Activated T-helper 1 cell treated with Interleukin-2 at 50 U/mL for 16 hours (primary cell): ENCODE measurements at places on chromosomes 12 and 14.

GRCh38 chr12:104320627-104321024, 17.1 kb downstream of the EID3 start:
- no peak for DNase-seq

DNA sequence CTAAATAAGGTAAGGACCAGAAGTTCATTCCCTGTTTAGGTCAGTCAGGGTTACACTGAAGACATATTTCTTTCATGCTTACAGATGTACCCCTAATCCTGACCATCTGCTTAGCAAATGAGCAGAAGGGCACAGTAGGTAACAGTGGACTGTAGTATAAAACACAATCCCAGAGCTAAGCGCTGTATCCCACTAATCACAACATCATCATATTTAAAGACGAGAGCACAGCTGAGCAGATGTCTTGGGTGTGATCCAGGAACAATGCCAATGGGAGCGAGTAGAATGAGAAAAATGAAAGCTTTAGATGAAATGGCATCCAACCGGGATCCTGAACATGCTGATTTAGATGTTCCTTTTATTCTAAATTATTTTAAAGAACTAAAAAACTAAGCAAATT, 213.4 kb downstream of the CCER1 start:
- DNase-seq: no peak

GRCh38 chr12:92608151-92609091, 94.4 kb upstream of the PLEKHG7 start:
- DNase-seq: no peak

DNA sequence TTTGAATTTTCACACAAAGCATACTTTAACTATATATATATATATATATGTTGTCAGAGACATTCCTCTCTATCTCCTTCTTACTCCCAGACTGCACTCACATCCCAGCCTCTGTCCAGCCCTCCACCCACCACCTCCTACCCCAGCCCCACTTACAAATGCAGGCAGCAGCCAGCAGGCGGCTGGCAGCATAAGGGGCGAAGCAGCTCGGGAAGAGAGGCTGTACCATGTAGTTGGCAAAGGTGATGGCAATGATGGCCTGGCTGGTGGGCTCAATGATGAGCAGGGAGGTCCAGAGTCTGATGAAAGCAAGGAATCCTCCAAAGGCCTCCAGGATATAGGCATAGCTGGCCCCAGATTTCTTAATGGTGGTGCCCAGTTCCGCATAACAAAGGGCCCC, 2.5 kb downstream of the SLC7A7 start:
- no peak for DNase-seq

DNA sequence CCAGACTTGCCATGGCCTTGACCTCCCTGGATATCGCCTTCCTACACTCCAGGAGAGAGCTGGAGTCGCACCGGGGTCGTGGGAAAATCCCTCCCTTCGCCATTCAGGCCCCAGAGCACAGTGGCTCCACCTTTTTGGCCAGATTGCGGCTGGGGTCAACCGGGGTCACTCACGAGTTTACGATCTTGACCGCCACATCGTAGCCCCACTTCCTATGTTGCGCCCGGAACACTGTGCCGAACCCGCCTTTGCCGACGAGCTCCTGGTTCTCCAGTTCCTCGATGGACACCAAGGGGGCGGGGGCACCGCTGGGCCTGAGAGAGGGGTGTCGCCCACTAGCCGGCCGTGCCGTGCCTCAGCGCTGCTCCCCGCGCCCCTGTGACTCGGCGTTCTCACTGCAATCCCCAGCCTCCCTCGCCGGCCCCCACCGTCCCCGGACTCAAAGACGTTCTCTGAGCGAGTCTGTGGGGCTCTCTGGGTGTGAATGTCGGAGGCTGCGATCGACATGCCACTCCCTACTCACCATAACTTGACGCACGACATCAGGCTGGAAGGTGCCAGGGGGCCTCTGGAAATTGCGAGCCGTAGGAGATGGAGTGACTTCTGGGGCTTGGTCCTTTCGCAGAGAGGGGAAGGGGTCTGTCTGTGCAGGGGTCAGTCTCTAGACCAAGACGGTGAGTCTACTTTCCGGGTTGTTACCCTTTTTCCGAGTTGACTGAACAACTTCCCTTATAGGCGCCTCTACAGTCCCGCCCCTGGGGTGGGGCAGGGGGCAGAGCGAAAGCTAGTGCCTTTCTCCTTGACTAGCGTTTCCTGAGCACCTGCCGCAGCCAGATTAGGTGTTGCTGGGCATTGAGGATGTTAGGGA, at the start of gene RIPK3:
Gene RIPK3 (minus strand): TSS at position 708 of the 868 bp plus-strand sequence. CDS start 165 bp downstream, at position 543.
- peak; percentile 51 for DNase-seq

DNA sequence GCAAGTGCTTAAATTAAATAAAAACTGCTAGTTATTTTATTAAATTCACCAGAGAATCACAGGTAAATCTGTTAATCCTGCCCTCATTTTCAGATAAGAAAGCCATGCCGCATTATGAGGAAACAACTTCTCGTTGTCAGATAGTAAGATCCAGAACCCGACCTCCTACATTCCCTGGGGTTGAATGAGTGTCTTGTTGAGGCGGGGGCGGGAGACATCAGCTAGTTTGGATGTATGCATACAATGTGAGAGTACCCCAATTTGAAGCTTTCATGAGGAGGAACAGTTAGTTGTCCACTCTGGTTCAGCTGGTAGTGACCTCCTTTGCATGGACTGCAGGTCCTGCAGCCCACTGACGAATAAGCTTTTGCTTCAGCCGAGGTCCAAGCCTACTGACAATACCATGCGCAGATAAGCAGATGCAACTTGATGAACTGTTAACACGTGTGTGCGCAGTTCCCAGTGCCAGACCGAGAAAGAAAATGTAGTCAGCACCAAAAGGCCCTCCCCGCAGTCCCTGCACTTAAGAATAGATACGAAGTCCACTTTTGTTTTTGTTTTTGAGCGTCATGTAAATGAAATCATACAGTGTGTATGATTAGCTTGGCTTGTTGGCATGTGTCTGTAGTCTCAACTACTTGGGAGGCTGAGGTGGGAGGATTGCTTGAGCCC, 34.9 kb downstream of the EVL start:
- DNase-seq: no peak

GRCh38 chr14:83096092-83096491, 1562.4 kb upstream of the SEL1L start:
- no peak for DNase-seq

DNA sequence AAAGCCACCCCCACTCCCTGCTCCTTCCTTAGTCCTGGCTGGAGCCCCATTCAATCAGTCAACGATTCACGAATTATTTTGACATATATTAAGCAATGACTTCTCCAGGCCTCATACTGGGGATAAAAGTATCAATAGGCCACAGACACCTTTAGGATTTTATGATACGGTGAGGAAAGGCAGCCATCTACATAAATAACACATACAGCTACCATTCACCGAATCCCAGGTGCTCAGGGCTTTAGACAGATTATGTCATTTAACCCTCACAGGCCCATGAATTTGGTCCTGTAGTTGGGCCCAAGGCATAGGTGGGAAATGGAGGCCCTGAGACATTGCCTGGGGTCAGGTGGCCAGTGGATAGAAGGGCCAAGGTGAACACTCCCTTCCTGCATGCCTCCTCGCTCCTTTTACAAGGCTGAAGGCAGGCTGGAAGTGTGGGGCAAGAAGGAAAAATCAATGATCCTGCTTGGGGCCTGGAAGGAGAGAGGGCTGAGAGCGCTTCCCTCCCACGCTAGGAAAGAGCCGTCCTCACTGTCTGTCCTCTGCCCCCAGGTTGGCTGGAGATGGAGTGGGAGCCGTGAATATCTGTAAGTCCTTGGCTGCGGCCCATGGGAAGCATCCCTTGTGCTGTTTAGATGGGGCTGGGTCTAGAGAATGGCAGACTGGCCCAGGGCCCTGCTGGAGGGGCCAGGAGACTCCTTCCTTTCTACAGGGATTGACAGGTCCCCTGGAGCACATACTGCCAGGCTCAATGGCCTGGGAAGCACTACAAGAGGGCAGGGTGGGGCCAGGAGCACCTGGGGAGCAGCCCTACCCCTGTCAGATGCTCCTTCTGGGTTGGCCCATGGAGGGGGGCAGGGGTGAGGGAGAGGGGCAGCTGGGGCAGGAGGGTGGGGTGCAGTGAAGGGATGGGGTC, 14.8 kb downstream of the KRT7 start:
- DNase-seq: no peak

DNA sequence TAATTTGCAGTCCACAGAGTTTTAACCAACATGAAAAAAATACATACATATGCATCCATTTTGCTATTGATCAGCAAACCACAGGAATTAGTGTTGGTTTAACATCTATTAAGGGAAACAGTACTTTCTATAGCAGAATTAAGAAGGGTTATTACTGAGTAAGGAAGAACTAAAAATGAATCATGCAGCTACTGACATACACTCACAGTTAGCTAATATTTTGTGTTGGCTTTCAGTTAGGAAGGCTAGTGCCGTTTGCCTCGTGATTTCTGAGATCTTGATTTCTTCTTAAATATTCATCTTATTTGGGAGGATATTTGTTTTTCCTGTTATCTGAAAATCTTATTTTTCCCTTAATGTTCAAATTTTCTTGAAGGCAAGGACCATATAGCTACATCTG, 423.4 kb downstream of the NOVA1 start:
- DNase-seq: no peak

DNA sequence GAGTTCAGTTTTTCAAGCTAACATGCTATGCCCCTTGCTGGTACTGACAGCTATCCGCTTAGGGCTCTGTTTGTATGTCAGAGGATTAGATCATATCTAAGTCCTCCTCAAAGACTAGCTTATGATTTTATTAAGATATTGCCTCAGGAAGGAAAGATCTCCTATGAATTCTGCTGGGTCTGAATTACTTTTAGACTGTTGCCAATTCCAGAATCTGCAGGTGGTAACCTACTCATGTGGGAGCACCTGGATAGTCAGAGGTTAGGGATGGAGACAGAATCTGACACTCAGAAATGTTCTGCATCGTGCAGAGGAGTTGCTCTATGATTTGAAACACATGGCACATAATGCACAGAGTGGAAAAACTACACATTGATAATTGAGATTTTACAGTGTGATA, 843.4 kb downstream of the SLC6A15 start:
- DNase-seq: no peak

DNA sequence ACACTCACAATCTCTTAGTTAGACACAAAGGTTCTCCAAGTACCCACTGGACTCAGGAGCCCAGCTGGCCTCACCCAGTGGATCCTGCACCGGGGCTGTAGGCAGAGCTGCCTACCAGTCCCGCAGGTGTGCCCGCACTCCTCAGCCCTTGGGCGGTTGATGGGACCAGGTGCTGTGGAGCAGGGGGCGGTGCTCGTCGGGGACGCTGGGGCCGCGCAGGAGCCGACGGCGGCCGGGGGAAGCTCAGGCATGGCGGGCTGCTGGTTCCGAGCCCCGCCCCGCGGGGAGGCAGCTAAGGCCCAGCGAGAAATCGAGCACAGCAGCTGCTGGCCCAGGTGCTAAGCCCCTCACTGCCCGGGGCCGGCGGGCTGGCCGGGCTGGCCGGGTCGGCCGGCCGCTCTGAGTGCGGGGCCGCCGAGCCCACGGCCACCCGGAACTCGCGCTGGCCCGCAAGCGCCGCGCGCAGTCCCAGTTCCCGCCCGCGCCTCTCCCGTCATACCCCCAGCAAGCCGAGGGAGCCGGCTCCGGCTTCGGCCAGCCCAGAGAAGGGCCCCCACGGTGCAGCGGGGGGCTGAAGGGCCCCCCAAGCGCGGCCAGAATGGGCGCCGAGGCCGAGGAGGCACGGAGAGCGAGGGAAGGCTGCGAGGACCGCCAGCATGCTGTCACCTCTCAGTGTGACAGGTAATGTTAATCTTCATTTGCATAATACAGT, 506.8 kb downstream of the LRFN5 start:
- DNase-seq: no peak

GRCh38 chr12:121801595-121802484, 2.0 kb upstream of the SETD1B start:
- no peak for DNase-seq

- DNase-seq: no peak
Measured at GRCh38 chr12:123071099-123071800, 79.6 kb downstream of the PITPNM2 start.

DNA sequence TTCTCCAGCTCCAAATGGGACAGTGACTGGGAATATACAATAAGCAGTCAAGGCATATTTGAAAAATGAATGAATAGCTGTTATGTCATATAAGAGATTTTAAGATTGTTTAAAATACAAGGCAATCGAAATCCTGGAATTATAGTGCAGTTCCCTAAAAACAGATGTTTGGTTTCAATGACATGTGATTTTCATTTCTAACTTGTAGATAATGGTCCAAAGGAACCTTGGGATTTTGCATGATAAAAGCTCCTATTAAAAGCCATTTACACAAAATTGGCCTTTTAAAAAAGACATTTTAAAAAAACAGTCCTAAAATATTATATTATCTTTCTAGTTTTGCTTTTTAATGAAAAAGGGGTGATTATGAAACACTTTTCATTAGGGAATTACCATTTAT, 905.1 kb downstream of the GALC start:
- DNase-seq: no peak

DNA sequence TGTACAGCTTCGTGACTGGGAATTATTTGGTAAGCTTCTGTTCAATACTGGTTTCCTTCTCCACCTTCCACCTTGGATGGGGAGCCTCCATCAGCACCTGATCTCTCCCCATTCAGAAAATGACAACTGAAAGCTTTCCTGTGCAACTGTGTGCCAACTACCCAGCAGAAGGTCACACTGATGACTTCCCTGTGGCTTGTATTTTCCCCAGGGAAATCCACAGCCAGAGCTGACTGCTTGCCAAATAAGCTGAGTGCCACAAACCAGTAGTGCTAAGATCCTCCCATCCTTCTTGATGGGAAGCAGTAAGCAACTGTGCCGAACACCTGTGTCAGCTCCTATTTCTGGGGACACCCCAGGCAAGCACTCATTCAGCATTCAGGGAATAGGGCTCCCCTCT, 257.2 kb upstream of the SOX5 start:
- DNase-seq: no peak

DNA sequence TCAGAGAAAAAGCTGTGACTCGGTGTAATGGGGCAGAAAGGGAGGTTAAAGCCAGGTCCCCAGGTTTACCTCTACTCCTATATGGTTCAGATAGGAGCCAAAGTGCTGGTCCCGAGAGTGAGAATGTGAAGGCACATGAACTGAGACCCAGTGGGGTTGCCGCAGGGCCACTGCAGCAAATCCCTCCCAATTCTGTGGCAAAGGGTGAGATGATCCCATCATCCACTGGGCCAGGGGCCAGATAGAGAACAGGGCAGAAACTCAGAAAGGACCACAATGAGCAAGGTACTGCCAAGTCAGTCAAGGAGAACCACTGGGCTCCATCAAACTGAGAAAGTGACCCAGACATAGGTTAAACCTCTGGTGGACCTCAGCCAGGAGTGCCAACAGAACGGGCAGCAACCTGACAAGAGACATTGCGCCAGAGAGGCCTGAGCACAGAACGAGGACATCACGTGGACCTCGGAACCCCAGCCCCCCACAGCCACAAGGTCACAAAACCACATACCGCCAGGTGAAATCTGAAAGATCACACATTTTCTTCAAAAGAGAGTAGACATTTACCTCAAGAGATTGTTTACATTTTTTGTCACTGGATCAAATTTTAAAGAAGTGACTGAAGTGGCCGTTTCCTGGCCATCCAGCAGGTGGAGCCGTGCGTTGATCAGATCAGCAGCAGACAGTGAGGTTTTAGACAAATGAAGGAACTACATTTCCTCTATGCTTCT, 20.5 kb upstream of the ITPR2 start:
- peak; percentile 52 for DNase-seq
